NCI-H524 (cell line): ENCODE measurements at places on chromosomes 1 and 21.

DNA sequence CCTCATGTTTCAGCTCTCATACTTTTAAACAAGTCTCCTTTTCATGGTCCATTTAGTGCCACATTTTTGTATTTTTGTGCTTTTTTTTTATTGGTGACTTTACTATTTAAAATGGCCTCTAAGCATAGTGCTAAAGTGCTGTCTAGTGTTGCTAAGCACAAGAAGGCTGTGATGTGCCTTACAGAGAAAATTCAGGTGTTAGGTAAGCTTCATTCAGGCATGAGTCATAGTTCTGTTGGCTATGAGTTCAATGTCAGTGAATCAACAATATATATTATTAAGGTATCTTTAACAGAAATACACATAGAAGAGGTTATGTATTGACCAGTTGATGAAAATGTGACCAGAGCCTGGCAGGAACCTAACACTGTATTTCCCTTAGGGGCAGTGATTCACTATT lies 12.8 kb upstream of the FUBP1 start:
- no peak for DNase-seq

GRCh38 chr21:23801292-23801691 lies 1806.0 kb downstream of the MRPL39 start:
- DNase-seq: no peak

DNA sequence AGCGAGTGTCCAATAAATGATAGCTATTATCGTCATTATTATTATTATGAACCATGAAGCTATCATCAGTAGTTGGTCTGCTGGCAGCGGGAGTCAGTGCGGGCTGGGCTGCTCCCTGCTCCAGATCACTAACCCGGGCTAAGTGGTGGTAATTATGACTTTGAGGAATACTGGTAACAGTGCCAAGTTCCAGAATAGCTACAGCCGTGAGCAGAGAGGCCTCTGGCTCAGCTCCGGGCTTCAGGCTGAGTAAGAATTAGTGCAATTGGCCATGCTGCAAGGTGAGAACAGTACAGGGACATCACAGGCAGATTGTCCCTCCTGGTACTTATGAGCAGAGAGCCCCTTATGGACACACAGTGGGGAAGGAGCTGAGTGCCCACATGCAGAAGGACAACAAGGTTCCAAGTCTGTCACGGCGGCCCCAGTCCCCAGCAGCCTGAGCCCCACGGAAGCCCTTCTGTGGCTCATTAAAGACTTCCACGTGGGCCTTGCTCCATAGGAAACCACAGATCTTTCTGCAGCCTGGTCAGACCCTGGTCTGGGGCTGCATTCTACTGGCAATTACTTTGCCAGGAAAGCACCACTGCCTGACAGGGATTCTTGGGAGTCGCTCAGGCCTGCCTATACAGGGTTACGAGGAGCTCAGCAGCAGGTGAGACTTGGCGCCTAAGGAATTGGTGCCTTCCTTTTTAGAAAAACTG lies 235.1 kb downstream of the RRAGC start:
- no peak for DNase-seq

DNA sequence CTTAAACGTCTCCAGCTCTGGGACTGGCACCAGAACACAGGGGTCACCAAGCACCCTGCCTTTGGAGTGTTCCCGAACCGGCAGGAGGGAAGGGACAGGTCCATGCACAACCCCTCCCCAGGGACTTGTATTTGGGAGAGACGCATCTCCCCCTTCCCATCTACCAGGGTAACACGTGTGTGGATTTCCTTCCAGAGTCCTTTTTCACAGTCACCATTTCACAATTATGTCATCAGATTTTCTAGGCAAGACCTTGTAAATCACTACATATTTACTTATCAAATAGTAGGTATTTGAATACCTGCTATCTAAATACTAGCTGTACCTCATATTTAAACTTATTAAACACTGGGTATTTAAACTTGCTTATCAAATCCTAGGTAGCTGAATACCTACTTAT lies 57.4 kb upstream of the AJAP1 start:
- DNase-seq: no peak

DNA sequence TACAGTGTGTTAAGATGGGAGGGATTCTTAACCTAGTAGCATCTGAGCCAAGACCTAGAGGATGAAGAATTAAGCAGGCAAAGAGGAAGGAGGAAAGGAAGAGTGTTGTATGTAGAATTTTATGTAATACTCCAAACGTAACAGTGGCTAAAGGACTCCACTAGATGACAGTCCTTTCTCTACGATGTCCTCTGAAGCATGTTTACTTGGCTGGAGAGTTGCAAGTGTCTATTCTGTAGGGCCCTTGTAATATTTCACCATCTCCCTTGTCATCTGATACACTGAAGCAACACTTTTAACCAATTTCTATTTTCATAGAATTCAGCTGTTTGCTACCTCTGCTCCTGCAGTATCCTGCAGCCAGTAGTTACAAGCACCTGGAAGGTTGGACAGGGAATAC lies 2.2 kb upstream of the YBX1 start:
- no peak for DNase-seq

DNA sequence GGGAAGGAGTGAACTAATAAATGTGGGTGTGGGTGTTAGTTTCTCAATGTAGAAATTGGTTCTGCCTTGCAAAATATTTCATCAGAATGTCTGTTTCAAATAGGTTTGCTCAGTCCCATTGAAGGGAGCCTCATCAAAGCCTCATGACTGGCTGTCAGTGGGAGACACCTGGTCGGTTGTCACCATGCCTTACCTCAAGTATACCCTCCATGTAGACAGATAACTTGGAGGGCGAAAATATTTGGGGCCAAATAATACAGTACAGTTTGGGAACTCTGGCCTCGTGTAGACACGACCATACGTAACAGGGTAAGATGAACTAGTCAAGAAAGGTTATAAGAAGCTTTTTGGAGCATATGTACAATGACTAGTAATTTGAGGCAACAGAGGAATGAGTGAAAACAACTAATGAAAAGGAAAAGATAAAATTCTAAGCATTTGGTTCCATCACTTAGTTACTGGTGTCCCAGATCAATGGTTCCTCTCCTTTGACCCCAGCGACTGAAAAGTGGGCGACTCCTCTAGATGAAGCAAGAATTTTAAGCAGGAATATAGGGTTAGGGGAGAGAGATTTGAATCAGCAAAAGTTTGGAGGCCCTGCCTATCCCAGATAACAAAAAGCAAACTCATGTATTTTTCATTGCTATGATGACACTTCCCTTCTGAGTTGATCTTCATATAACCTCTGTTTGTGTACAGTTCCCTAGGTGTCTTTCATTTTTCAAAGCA lies 163.9 kb downstream of the LRRC40 start:
- no peak for DNase-seq

- no peak for DNase-seq
Measured at GRCh38 chr1:111441573-111442192, 7.4 kb downstream of the WDR77 start.
